ENCODE measurements at places on chromosomes 5 and 9.
A peak's percentile ranks its signal among the peaks of the same experiment; 100 is the strongest.

DNA sequence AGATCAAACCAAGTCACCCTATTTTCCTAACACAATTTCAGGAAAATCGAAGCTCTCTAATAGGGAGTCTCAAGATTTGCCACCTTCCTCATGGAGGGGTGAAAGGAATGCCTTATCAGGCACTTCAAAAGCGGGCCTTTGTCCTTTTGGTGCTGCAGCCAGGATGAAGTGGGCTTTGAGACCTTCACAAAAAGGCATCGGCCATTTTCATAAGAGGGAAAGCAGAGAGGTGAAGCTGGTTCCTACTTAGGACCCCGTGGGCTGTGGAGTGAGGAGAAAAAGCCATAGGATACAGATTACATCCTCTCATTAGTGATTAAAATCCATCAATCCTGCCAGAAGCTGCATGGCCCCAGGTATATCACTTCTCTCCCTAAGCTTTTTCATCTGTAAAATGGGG lies 859 bp downstream of the CDKN2AIPNL start:
- DNase-seq, result no peak

- peak; percentile 29 for DNase-seq
These were observed 281.5 kb downstream of the EFNA5 start for GRCh38 chr5:107389130-107389774.

- DNase-seq, result no peak
These were observed 385.1 kb downstream of the SEMA5A start for GRCh38 chr5:9160747-9161146.

DNA sequence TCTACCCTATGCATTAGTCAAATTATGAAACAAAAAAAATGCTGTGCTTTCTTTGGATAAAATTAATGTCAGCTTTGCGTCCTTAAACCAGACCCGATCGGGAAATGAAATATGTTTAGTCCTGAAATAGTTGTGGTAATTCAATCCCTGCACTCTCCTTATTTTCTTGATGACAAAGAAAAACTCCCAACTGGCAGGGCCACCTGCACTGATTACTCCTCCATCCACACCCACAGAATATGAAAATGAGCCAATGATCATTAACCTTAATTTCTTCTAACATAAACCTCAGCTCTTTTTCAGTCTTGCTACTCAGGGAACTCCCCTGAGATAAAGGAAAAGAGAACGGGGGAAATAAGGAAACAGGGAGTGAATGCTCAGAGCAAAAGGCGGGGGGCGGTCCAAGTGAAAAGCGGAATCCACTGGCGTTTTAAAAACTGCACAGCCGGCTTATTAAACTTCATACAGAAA lies 245.3 kb downstream of the BNC2 start:
- no peak for DNase-seq

GRCh38 chr9:20442461-20443319 lies 179.6 kb downstream of the MLLT3 start:
- DNase-seq, result no peak

- no peak for DNase-seq
These were observed 35.2 kb downstream of the OR2K2 start for GRCh38 chr9:111294691-111295451.

DNA sequence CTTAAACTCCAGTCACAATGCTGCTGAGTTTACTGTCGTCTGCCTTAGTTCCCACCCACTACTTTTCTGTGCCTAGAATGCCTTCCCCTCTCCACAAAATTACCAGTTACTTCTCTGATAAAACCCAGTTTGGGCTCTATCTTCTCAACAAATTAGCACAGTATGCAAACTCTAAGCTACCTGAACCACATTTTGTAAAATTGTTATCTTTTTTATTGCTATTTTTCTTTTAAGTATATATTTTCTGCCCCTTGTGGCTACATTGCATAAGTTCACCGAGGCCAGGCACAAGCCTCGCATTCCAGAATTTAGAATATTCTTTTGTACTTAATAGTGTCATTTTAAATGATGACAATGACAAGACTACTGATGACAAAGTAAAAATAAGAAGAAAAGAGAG lies 60.0 kb downstream of the POU5F2 start:
- DNase-seq, result no peak

- DNase-seq, result no peak
These were observed 206.2 kb downstream of the TTLL11 start for GRCh38 chr9:121886759-121887485.

DNA sequence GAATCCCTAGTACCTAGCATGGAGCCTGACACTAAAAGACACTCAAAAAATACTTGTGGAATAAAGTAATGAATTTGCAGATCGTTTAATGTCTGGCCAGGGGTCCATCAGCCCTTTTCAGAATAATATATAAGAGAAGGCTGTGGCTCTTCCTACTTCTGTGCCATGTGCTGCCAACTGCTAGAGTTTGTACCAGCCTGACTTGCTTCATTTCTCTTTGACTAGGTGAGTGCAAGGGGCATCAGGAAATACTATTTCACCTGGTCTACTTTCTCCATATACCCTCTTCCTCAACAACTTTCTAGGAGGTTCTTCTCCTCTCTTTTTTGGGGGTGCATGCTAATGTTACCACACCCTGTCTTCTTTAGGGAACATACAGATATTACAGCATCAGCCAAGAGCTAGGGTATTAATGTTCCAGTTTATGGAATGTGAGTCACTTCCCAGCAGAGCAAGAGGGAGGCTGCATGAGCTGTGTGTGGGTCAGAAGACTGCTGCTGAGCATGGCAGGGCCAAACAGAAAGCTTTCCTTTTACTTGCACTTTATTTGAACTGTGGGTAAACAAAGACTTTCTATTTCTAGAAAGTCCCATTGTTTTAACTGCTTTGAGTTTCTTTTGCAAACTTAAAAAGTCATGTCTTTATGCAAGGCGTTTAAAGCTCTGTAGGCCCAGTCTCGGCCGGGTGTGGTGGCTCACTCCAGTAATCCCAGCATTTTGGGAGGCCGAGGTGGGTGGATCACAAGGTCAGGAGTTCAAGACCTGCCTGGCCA lies 158.9 kb downstream of the ADAMTSL1 start:
- no peak for DNase-seq

- no peak for DNase-seq
These were observed 76.6 kb downstream of the PTPDC1 start for GRCh38 chr9:94160594-94161501.

All from stimulated activated naive B cell treated with anti-CD40 and anti-IgM and Interleukin-4, amounts not matched to agents 10 μg/mL and 1 μg/mL and 100 μg/mL, for 72 hours (primary cell).